ENCODE measurements at places on chromosomes 5 and 9.

DNA sequence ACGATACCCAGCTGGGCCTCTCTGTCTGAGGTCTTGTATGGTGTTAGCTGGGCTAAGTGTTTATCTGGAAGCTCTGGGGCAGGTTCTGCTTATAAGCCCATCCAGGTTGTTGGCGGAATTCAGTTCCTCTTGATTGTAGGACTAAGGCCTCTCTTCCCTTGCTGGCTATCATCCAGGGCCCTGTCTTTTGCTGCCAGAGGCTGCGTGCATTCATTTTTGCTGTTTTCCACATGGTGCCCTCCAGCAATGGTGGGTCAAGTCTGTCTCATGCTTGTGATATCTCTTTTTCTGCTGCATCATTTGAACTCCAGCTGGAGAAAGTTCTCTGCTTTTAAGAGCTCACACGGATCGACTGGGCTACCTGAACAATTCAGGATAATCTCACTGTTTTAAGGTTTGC is 105.7 kb upstream of the ZNF618 start:
- DNase-seq: no peak

DNA sequence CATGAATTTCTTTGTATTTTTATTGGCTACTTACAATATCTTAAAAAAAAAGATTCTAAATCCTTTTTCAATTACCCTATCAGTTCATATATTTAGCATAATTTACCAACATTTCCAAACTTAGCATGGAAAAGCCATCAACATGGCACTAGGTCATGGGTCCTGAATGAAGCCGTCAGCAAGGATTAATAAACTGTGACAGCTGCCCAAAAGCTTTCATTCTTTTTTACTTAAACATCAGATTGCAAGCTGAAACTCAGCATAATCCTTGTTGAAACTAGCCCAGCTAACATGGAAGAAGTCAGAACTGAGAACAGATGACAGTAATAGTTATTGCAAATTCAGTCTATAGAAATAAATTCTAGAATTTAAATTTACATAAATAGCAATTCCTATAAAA is 209.8 kb downstream of the ADAMTS6 start:
- no peak for DNase-seq

DNA sequence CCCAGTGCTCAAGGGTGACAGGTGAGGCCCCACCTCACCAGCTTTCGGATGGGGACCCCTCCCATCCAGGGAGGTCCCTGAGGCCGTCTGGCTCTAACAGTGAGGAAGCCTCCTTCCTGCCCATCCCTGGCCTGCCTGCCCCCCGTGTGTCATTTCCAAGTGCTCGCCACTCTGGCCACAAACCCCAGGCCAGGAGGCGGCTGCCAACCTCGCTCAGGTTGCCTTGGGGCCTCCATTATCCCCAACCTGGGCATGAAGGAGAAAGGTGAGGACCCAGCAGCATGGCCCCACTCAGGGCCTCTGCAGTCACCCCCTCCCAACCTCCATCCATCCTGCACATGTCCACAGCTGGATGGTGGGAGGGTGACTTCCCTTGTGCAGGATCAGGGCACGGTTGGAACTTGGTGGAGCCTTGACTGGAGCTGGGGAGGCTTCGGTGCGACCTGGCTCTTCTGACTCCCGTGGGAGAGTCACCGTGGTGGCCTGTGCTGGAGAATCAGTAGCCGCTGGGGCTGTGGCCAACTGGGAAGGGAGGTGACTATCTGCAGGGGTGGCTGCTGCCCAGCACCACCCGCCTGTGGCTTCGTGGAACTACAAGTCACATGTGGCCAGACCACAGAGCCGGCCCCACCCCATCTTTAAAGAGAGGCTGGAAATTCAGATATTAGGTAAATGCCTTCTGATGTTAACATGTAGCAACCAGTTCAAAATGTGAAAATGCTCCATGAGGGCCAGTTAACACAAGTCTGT is 37.5 kb upstream of the GFPT2 start:
- DNase-seq: no peak

DNA sequence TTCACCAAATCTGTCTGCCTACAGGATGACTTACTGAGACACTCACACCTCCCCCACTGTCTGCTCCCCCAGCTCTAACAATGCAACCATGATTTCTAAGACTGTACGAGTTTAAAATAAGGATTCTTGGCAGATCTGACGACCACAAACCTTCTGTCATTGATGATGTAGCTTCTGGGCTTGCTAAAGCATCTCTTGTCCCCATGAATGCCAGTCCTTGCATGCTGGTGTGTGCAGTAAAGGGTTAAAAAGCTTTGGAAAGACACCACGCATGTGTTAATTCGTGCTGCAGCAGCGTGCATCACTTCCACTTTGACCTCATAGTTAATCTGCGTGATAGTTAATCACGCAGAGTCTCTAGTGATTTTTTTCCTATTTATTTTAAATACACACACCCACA is 411 bp upstream of the GABRG2 start:
- no peak for DNase-seq

- no peak for DNase-seq
Observed at GRCh38 chr9:80197661-80198060, 625.9 kb downstream of the TLE4 start.

- DNase-seq: no peak
Observed at GRCh38 chr5:168428552-168428951, 57.7 kb upstream of the RARS1 start.

GRCh38 chr9:33620738-33621439 is 96.8 kb downstream of the ANKRD18B start:
- DNase-seq: no peak

DNA sequence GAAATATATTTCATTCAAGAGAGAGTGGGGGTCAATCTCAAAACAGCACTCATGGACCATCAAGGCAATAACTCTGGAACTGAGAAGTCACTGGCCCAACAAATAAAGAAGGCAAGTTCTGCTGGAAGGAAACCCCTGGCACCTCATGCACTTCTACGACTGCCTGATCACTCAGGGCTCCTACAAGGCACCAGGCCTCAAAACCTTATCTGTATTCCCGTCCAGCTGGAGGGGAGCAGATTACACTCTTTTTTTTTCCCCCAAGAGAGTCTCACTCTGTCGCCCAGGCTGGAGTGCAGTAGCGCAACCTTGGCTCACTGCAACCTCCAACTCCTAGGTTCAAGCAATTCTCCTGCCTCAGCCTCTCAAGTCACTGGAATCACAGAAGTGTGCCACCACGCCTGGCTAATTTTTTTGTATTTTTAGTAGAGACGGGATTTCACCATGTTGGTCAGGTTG is 49.9 kb downstream of the P4HA2 start:
- no peak for DNase-seq

- no peak for DNase-seq
Observed at GRCh38 chr5:22850981-22851380, 2.2 kb downstream of the CDH12 start.

- DNase-seq: no peak
Observed at GRCh38 chr5:74638970-74639806, 1.3 kb downstream of the ENC1 start.

GRCh38 chr9:22173908-22174307 is 164.8 kb upstream of the CDKN2B start:
- no peak for DNase-seq

DNA sequence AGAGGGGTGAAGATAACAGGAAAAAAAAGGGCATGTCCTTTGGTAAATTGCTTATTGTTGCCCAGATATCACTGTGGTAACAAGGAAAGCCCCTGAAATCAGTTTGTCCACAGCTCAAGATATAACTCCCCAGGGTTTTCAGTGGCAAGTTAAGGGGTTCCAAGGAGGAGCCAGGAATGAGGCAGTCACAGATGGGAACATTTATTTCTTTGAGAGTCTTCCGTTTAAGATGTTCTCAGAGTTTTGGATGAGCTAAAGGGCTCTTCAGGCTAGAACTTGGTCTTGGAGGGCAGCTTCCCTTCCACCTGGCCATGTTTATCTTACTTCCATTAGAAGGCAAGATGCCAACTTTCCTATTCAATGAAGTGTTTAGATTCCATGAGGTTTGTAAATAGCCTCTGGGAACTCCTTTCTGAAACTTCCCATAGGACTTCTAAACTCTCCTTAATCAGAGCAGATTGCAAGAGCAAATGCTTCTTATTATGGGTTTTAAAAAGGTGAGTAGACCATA is 277.6 kb upstream of the TNC start:
- DNase-seq: no peak

GRCh38 chr5:105670596-105670995 is 2000.1 kb downstream of the EFNA5 start:
- DNase-seq: no peak

DNA sequence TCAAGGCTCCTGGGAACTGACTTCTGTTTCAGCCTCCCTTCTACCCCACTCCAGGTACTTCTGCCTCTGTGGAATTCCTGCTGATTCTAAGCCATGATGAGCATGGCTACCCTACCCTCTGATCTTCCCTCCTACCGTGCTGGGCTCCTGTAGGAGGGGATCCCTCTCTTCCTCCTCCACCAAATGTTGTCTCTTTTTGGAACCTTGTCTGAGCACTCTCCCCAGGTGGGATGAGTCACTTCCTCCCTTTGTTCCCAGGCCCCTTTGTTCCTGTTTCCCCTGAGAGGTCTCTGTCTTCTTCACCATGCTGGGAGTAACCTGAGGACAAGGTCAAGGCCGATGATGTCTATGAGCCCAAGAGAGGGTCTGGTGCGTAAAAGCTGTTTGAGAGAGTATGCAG is 213.2 kb downstream of the GABBR2 start:
- no peak for DNase-seq

- peak; percentile 27 for DNase-seq
Observed at GRCh38 chr9:111975709-111976108, 79.1 kb downstream of the UGCG start.

DNA sequence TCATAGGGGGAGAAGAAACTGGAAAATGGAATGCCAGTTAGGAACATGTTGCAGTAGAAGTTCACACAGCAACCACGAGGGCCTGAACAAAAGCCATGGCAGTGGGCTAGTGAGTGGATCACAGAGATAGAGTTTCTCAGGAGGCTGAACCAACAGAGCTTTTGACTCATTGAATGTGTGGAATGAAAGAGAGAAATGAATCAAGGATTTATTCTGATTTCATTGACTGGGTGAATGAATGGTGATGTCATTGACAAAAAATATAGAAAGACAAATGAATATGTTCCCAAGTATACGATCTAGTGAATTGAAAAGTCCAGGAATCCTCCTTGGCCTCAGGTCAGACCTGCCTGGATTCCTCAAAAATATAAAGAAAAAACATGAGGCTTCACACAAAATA is 99.2 kb downstream of the ZNF462 start:
- DNase-seq: no peak

GRCh38 chr5:38651806-38652205 is 95.4 kb upstream of the LIFR start:
- DNase-seq: no peak

DNA sequence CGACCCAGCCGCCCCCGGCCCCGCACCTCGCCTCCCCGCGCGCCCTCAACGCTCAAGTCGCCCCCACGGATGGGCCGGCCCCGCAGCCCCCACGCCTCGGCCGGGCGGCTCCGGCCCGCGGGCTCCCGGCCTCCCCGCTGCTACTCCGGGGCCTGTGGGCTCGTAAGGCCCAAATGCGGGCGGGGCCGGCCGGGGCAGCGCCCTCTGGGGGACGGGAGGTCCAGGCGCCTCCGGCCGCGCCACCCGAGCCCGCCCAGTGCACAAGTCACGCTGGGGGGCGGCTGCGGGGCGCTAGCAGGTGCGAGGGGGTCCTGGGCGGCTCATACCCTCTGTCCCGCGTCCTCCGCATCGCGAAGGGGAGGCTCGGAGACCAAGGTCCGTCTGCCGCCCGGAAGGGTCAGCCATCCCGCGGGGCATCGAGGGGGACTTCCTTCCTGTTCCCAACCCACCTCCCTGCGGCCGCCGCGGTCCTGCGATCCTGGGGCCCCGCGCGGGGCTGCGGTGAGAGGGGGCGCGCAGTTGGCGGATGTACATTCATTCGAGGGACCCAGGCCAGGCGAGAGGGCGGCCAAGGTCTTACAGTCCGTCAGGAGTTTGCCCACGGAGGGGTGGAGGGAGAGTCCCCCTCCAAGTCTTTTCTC is at the start of gene CIZ1:
Gene CIZ1, minus strand, starts transcription at position 167 of the 641 bp plus-strand sequence. CDS start 715 bp downstream, outside the sequence.
- DNase-seq: no peak

DNA sequence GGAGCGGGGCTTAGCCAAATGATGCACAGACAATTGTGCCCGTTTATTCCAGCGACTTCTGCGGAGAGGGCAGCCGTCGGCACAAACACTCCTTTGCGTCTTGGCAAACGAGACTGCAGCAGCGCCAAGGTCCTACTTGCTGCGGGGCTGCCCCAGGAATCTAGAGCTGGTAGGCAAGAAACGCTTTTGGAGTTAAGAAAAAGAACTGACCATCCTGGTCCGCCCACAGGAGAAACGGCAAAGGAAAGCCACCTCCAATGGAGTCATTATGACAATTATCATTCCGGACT is 2.3 kb downstream of the RXFP3 start:
- no peak for DNase-seq

- DNase-seq: no peak
Observed at GRCh38 chr9:85130260-85130659, 460.7 kb downstream of the NTRK2 start.

- no peak for DNase-seq
Observed at GRCh38 chr5:142189813-142190212, 81.2 kb downstream of the NDFIP1 start.
